ENCODE measurements at places on chromosomes 16 and 17. TPM values are rescaled to one million over a fixed set of nuclear protein-coding genes. Genes with fewer than 3 reads are reported as not detected.

GRCh38 chr17:65433157-65433556 lies 128.3 kb downstream of the AXIN2 start:
- no peak overlapping the region for H3K27ac ChIP-seq
- H3K36me3 ChIP-seq = no peaks in the 10 kb centered on the region
- no peak for DNase-seq
- no peaks in the 10 kb centered on the region for H3K27me3 ChIP-seq
- H3K4me3 ChIP-seq = no peak overlapping the region

DNA sequence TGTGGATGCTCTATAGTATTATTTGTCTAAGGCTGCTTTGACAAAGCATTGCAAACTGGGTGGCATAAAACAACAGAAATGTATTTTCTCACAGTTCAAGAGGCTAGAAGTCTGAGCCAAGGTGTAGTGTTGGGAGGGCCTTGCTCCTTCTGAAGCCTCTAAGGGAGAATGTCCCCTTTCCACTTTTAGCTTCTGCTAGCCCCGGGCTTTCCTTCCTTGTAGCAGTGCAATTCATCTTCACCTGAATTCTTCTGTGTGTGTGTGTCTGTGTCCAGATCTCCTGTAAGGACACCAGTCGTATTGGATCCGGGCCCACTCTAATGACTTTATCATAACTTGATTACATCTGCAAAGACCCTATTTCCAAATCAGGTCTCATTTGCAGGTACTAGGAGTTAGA lies 18.1 kb downstream of the KCNJ16 start:
- no peaks in the 10 kb centered on the region for H3K36me3 ChIP-seq
- no peak overlapping the region for H3K4me3 ChIP-seq
- H3K4me1 ChIP-seq = peaks cover 18% of the 10 kb centered on the region
- DNase-seq = no peak
- H3K27me3 ChIP-seq = no peaks in the 10 kb centered on the region

GRCh38 chr17:41579484-41580243 lies 7.0 kb downstream of the KRT14 start:
- DNase-seq = no peak
- no peaks in the 10 kb centered on the region for H3K36me3 ChIP-seq
- H3K27me3 ChIP-seq = no peaks in the 10 kb centered on the region
- no peak overlapping the region for H3K4me3 ChIP-seq

DNA sequence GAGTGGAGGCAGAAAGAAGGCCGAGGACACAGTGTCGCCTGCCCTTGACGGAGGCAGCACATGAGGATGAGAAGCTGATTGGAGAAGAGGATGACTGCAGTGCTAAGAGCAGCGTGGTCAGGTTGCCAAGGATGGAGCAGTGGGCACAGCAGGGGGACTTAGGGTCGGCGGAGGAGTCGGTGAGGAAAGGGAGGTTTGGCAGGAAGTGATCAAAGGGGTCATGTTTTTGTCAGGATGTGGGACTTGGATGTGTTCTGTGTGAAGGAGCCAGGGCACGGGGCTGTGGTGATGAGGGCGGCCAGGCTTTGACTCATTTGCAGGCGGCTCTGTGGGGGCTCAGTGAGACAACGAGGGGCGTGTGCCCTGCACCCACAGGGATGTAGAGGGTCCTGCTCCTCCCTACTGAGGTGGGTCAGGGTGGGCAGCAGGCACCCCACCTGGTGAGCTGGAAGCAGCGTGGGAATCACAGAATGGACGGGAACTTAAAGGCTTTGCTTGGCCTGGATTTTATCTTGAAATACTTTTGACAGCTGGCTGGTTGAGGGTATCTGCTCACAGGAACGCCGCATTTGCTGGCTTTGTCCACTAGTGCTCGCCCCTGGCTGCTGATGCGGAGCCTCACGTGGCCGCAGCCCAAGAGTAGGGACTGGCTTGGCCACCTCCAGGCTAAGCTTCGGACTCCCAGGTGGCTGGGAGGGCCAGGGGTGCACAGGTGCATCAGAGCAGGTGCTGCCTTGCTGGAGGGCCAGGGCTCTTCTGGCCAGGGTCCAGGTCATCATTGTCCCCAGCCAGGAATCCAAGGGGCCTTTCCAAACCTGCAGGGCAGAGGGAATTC lies 6.0 kb downstream of the MPG start:
- H3K27ac ChIP-seq = peak overlapping the region; percentile 77
- peaks cover 9% of the 10 kb centered on the region for H3K36me3 ChIP-seq
- DNase-seq = no peak
- H3K4me1 ChIP-seq = peaks cover 49% of the 10 kb centered on the region
- no peak overlapping the region for H3K4me3 ChIP-seq

The CDRT4 gene
- total RNA-seq = 3.9 TPM

DNA sequence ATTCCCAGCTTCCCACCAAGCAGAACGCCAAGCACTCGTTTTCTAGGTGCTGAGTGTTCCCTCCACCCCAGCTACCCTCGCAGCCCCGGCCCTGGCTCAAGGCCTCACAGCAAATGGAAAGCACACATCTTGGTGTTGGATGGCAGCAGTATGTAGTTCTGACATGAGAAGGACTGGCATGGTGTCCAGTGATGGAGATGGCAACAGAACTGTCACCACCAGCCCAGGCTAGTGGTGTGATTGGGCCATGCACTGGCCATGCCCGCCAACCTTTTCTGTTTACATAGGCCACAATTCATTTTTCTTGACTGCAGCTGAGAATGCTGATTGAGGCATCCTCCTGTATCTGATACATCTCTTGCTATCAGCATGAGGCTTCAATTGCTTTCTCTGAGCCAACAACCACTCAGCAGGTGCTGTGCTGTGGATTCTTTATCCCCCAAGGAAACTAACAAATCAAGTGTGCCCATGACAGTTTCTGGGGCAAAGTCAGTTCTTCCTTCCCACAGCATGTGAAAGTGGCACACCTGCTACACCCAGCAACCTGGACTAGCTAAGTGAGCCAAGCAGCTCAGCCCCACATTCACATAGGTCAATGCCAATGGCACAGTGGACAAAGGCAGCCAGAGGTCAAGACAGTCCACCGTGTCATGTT lies 3.8 kb downstream of the SLC12A4 start:
- no peaks in the 10 kb centered on the region for H3K27me3 ChIP-seq
- peaks cover 9% of the 10 kb centered on the region for H3K36me3 ChIP-seq
- no peak overlapping the region for H3K4me3 ChIP-seq

The CNTNAP4 gene
- not detected for total RNA-seq

GRCh38 chr16:88282564-88283395 lies 100.0 kb upstream of the ZNF469 start:
- H3K4me1 ChIP-seq = no peaks in the 10 kb centered on the region
- H3K4me3 ChIP-seq = no peak overlapping the region
- no peak for DNase-seq

DNA sequence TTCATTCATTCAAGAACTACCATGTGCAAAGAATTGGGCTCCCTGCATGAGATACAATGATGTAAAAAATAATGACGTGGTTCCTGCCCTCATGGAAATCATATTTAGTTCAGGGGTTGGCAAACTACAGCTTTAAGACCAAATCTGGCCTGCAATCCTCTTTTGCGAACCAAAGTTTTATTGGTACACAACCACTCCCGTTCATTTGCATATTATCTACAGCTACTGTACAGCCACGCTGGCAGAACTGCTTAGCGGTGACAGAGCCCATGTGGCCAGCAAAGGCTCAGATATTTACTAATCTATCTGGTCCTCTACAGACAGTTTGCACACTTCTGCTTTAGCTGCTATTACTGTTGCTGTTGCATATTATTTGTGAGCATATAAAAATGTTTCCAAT lies 167.7 kb downstream of the XYLT1 start:
- DNase-seq = no peak

DNA sequence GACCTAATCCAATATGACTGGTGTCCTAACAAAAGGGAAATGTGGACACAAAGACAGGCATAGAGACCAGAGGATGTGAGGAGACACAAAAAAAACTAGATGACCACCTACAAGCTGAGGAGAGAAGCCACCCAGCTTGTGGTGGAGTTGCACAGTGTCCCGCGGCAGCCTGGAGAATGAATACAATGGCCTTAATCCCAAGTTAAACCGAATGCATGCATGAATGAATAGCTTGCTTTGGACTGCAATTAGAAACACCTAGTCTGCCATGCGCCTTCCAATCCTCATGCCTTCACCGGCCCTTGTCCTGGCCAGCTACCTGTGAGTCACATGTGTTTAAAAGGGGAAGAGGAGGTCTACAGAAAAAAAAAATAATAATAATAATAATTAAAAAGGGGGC lies 72.0 kb downstream of the CNGB1 start:
- H3K27me3 ChIP-seq = no peaks in the 10 kb centered on the region
- H3K4me3 ChIP-seq = no peak overlapping the region
- H3K36me3 ChIP-seq = no peaks in the 10 kb centered on the region
- DNase-seq = no peak

- H3K36me3 ChIP-seq = peaks cover 38% of the 10 kb centered on the region
- no peak for DNase-seq
- H3K27ac ChIP-seq = peak overlapping the region; percentile 82
- H3K27me3 ChIP-seq = no peaks in the 10 kb centered on the region
- peaks cover 6% of the 10 kb centered on the region for H3K4me1 ChIP-seq
These were observed 530 bp downstream of the NAA60 start for GRCh38 chr16:3444032-3444388.

- H3K27ac ChIP-seq = no peak overlapping the region
- DNase-seq = no peak
- H3K4me1 ChIP-seq = no peaks in the 10 kb centered on the region
- no peaks in the 10 kb centered on the region for H3K27me3 ChIP-seq
- no peak overlapping the region for H3K4me3 ChIP-seq
These were observed 148.9 kb downstream of the SPACA3 start for GRCh38 chr17:33140413-33141099.

- no peak overlapping the region for H3K4me3 ChIP-seq
- peaks cover 52% of the 10 kb centered on the region for H3K4me1 ChIP-seq
- no peak overlapping the region for H3K27ac ChIP-seq
- no peak for DNase-seq
These were observed 11.0 kb downstream of the TBC1D24 start for GRCh38 chr16:2485811-2486507.

The RNF112 gene
- 1.5 TPM for total RNA-seq

DNA sequence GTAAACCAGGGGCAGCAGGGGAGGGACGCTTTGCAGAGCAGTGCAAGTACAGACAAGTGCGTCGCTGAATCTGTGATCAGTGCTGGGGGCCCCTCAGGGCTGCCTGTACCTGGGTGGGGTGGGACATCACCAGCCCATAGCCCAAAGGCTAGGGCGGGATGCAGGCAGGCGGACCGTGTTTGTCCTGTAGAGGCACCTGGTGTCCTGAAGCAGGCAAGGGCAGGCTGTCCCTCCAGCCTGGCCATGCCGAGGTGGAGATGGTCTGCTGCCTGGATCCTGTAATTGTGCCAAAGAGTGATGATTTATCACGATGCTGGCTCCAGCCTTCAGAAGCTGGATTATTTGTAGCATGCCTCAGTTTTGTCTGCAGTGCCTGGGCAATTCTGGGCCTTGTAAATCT lies 137.9 kb upstream of the GSE1 start:
- H3K4me3 ChIP-seq = no peak overlapping the region
- peaks cover 40% of the 10 kb centered on the region for H3K4me1 ChIP-seq
- H3K27ac ChIP-seq = no peak overlapping the region
- no peak for DNase-seq

The RAD51D gene
- total RNA-seq = 7.1 TPM

The CACNA1G gene
- total RNA-seq = 0.11 TPM

GRCh38 chr16:22053921-22054341 lies 38.4 kb upstream of the VWA3A start:
- H3K36me3 ChIP-seq = no peaks in the 10 kb centered on the region
- no peaks in the 10 kb centered on the region for H3K27me3 ChIP-seq
- H3K4me1 ChIP-seq = no peaks in the 10 kb centered on the region

GRCh38 chr17:42704837-42705494 lies 22.6 kb downstream of the CNTNAP1 start:
- no peaks in the 10 kb centered on the region for H3K27me3 ChIP-seq
- no peaks in the 10 kb centered on the region for H3K4me1 ChIP-seq
- DNase-seq = no peak
- no peak overlapping the region for H3K4me3 ChIP-seq

DNA sequence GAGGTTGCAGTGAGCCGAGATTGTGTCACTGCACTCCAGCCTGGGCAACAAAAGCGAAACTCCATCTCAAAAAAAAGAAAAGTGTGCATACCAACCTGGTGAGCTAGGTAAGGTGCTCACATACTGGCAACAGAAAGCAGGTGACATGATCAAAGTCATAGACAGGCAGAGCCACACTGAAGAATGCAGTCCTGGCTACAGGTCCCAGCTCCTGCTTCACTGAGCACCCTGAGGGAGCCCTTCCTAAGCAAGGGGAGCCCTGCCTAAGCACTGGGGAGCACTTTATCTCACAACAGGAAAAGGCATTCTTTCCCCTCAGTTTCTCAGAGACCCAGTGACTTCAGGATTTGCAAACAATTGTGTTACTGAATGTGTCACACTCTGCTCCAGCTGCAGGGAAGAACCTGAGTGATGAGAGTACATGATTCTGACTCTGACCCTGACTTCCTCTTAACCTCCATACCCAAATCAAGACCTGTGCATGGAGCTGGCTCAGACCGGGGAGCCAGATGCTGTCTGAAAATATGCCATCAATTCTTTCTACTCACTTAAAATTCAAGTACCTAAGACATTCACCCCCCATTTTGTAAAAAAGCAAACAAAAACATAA lies 40.5 kb downstream of the ANKRD11 start:
- peak overlapping the region; percentile 57 for H3K27ac ChIP-seq
- no peak overlapping the region for H3K4me3 ChIP-seq
- no peak for DNase-seq
- peaks cover 69% of the 10 kb centered on the region for H3K4me1 ChIP-seq

The ESRP2 gene
- 44.6 TPM for total RNA-seq

The FOXF1 gene
- total RNA-seq = 0.76 TPM
